Activated T-cell treated with anti-CD3 and anti-CD28 coated beads for 4 hours (primary cell): ENCODE measurements at places on chromosomes 13 and 19.
A peak's percentile ranks its signal among the peaks of the same experiment; 100 is the strongest.

DNA sequence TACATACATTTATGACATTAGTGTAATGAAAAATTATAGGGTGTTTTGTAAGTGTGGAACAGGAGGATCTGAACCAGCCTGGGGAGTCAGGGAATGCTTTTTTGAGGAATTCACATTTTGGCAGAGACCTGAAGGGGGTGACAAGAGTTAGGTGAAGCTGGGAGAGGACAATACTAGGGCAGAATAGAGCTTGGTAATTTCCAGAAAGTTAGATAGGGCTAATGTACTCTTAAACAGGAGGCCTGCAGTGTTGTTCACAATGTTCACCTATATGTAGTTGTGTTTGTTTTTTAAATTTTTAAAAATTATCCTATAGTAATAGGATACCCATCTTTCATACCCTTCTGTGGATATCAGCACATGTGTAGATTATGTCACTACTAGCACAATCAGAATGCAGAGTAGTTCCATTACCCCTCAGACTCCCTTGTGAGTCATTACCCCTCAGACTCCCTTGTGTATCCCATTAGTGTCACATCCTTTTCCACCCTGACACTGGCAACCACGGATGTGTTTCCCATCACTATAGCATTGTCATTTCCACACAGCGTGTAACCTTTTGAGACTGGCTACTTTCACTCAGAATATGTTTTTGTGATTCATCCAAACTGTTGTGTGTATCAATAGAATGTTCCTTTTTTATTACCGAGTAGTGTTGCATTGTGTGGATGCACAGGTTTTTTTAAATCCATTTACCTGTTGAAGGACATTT lies 43.1 kb downstream of the PCCA start:
- DNase-seq, result peak; percentile 13

GRCh38 chr19:43362179-43362578 lies 8.7 kb downstream of the CD177 start:
- no peak for DNase-seq

DNA sequence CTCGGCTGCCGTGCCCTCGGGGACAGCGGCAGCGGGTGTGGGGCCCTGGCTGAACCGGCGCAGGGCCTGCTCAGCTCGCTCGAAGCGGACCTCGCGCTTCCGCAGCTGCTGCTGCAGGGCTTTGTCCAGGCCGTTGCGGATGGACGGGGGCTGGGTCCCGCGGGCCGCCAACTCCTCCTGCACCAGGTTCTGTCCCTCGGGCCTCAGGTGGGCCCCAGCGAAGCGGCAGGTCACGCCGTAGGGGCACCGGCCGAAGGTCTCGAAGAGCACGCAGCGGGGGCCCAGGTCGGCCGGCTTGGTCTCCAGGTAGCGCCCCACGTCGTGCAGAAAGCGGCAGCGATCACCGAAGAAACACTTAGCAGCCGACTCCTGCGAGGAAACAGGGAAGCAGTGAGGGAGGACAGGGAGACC lies 1.6 kb downstream of the DUS3L start:
- DNase-seq, result no peak

GRCh38 chr19:52336791-52337381 lies 843 bp downstream of the ZNF610 start:
- DNase-seq, result no peak

GRCh38 chr19:42961119-42961518 lies 24.1 kb upstream of the PSG7 start:
- DNase-seq, result no peak

DNA sequence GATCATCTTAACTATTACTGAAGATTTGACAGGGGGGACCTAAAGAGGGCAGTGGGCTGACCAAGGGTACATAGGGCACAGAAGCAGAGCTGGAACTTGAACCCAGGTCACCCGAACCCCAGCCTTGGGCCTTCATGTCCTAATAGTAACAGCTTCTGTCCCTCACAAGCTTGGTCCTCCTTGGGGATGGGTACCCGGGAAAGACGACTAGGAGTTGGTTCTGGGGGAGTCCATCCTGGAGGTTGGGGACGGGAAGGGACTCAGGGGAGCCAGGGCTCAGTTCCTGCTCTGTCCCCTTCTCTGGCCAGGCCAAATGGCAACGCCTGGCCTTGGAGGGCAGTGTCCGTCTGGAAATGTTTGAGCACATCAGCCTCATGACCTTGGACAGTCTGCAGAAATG lies 39.6 kb upstream of the CYP4F8 start:
- no peak for DNase-seq

- DNase-seq, result no peak
These were observed 88.8 kb downstream of the MBNL2 start for GRCh38 chr13:97310809-97311436.

- DNase-seq, result no peak
These were observed 187.9 kb downstream of the USP12 start for GRCh38 chr13:26983543-26984320.

- DNase-seq, result no peak
These were observed 193.0 kb upstream of the NBEA start for GRCh38 chr13:34749046-34749445.

GRCh38 chr19:14519860-14520407 lies 1.7 kb upstream of the DNAJB1 start:
- no peak for DNase-seq

DNA sequence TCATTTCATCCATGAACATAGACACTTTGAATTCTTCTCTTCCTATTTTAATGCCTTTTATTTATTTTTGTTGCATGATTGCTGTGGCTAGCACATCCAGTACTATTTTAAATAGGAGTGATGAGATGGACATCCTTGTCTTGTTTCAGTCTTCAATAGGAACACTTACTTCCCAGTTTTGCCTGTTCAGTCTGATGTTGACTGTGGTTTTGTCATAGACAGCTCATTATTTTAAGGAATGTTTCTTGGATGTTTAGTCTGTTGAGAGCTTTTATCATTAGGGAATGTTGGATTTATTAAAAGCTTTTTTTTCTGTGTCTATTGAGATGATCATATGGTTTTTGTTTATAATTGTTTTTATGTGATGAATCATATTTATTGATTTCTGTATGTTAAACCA lies 586.6 kb downstream of the SLITRK1 start:
- DNase-seq, result no peak

DNA sequence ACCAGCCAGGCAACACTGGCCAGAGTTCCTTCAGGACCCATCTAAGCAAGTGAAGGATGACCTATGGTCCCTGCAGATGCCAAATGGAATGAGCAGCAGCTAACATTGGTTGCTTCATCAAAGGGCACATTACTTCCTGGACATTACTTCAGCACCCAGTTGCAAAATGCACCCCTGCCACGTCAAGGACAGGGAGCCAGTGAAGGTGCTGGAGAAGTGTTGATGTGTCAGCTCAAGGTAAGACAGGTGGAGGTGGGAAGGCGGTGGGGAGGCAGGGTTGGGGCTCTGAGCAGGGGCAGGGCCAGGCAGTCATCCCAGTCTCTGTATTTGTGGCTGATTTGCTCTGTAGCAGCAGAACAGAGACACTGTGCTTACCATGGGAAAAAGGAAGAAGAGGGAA lies 14.6 kb downstream of the CSNK1A1L start:
- DNase-seq, result no peak

DNA sequence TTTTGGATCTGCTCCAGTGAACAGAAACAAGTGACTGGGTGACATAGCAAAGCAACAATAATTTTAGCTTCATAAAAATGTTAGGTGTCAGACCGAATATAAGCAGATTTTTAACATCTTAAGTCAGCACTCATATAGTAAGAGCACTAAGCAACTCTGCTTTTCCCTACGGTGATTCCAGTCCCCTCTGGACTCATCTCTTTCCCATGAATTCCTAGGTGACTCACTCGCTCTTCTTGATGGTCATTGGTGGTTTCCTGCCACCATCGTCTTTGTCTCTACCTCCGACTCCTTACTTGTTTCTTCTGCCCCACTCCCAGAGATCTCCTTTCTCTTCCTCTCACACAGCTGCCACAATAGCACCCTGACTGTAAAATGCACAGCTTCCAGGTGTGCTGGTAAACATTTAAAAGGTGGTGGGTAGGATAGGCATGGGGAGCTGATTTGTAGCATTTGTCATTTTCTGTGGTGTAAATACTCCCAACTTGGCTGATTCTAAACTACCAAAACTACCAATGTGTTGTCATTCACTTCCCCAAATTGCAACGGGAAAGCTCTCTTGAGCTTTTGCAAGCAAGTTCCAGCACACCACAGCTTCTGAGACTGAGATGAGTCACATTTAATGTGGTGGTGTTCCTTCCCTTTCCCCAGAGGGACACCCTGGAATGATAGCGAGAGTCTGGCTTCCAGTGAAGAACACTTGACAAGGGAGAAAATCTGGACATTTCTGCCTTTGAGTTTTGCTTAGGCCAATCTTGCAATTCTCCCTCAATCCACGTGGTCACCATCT lies 42.8 kb upstream of the CLDN10 start:
- no peak for DNase-seq

- no peak for DNase-seq
These were observed 18.3 kb upstream of the IRS2 start for GRCh38 chr13:109804654-109805053.

DNA sequence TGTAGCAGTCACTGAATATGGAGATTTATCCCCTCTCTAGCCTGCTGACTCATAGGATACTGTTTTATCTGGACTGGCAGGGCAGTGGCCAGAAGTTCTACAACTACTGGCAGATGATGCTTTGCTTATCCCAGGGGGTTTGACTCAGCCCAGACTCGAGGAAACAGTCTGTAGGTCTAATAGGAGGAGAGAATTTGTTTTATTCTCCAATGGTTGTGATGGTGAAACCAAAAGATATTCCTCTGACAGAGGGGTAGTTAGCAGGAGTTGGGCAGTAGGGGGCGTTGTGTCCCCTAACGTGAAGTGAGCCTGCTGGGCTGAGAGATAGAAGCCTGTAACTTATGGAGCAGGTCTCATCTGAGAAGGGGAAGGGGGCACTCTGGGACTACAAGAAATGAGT lies 74.9 kb downstream of the WTIP start:
- no peak for DNase-seq

- DNase-seq, result no peak
These were observed 21.2 kb upstream of the OBI1 start for GRCh38 chr13:78680115-78680561.

GRCh38 chr19:4910594-4911281 lies 1.4 kb downstream of the UHRF1 start:
- no peak for DNase-seq

DNA sequence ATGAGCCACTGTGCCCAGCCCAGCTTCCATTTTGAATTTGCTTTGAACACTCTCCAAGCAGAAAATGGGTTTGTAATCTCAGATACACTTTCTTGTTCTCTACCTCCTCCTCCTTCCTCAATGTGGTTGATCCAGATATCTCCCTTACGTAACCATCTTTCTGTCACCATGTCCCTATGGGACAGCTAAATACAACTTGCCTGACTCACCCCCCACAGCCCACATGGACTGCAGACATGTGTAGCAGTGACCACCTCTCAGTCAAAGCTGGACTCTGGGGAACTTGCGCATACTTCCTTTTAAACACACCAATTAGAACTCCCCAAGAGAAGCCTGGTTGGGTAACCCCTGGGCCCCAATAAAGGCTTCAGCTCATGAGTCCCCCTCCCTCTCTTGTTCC lies 10.8 kb upstream of the ZNF799 start:
- DNase-seq, result no peak

- no peak for DNase-seq
These were observed 19.5 kb downstream of the FAM124A start for GRCh38 chr13:51241720-51242119.

GRCh38 chr19:57099199-57099661 lies 20.6 kb upstream of the USP29 start:
- peak; percentile 25 for DNase-seq

DNA sequence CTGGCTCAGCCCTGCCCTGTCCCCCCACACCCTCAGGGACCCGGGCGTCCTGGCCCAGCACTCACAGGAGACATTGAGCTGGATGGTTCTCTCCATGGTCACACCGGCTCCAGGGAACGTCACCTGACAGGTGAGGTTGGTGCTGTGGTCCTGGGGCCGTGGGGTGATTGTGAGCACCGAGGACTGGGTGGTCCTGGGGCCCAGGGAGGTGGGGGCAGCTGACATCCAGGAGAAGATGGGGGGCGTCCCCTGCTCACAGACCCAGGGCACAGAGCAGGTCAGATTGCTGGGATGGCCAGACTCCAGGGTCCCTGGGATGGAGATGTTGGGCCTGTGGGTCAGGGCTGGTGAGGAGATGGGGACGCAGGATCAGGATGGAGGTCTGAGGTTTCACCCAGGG lies 854 bp downstream of the SIGLEC6 start:
- no peak for DNase-seq

GRCh38 chr13:48043789-48044503 lies 6.4 kb downstream of the NUDT15 start:
- DNase-seq, result no peak

GRCh38 chr13:98981369-98982080 lies 3.7 kb upstream of the DOCK9 start:
- no peak for DNase-seq

- no peak for DNase-seq
These were observed 51.1 kb downstream of the FAM216B start for GRCh38 chr13:42832341-42833096.
